ENCODE measurements at places on chromosomes 3 and 15.
A peak's percentile ranks its signal among the peaks of the same experiment; 100 is the strongest.

GRCh38 chr3:120028271-120029047, 65.8 kb downstream of the GSK3B start:
- no peak for DNase-seq

GRCh38 chr3:143266511-143266910, 146.9 kb downstream of the CHST2 start:
- DNase-seq, result no peak

DNA sequence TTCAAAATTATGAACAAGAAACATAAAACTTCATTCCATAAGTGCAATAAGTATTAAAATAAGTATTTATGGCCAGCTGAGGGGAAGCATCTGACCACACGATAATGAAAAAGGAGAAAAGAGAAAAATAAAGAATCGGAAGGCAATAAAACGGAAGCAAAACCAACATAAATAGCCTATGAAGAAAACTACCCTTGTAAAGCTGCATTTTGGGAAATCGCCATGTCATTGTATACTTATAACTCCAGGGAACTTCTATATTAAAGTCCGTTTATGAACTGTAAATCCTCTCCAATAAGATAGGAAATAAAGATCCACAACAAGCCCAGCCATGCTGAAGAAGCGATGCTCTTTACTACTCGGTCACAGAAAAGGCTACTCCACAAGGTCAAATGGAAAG, 47.7 kb downstream of the MORC1 start:
- DNase-seq, result no peak

GRCh38 chr3:15102836-15103235, 3.9 kb upstream of the RBSN start:
- no peak for DNase-seq

GRCh38 chr15:70095408-70096214, 2.1 kb downstream of the TLE3 start:
- peak; percentile 15 for DNase-seq
